ENCODE measurements at places on chromosomes 5 and 9. TPM values are rescaled to one million over a fixed set of nuclear protein-coding genes. Genes with fewer than 3 reads are reported as not detected.

DNA sequence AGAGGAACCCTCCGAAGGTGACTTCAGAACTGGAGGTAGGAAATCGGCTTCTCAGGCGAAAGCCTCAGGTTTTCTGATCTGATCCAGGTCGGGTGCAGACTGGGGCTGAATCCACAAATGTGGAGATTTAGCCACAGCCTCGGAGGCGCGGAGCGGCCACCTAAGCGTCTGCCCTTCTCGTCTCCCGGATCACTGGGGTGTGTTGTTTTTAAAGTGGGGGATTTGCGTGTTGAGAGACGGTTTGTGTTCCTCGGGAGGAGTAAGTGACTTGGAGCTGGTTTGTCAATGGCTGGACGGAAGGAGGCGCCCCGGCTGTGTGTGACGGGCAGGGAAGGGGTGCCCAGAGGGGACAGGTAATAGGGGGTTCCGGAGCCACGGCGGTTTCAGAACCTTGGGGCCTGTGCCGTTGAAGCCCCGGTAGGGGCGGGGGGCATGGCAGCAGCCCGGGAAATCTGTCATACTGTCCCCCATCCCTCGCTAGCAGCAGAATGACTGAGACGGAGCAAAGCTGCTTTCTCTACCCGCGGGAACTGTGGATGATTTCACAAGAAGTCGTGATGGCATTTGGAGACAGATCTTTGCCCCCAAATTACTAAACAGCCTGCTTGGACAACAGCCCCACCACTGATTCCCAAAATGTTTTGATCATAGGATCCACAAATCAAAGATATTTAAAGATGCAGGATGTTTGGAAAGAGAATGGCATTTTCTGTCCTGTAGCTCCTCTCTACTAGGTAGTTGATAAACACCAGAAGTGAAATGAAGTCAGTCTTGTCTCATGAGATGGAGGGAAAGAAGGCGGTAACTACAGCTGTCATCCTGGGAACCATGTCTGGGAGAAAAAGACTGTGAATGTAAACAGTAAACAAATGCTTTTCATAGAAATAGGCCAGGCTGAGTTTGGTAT, 216.5 kb downstream of the PDZD2 start:
- peak; percentile 70 for DNase-seq

- DNase-seq: no peak
Observed at GRCh38 chr9:95193067-95193466, 124.4 kb downstream of the FANCC start.

DNA sequence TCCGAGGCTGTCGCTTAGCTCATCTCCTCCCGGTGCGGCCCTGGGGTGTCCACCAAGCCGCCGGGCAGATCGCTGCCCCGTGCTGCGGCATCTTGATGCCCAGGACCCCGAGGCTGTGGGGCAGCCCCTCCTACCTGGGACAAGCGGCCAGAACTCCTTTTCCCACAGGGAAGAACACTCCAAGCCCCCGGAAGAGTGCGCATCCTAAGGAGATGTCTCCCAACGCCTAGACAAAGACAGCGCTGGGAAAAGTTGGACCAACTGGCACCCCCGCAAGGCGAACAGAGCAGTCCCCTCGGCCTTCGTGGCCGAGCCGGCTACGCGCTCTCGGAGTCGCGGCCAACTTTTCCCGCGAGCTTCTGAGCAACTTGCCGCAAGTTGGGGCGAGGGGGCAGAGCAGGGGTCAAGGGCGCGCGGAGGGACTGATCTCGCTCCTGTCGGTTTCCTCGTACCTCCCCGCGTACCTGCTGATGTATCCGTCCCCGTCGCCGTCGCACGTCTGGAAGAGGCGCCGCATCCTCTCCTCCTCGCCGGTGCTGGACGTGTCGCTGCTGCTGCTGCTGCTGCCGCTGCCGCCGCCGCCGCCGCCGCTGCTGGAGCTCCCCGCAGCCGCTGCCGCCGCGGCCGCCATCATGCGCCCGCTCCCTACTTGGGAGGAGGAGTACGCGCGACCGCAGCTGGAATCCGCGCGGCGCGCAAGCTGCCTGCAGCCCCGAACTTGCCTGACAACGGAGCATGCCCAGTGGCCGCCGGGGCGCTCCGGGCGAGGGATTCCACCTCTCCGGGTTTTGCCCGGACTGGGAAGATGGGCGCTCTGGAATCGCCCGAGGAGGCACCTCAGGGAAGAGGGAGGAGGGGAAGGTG, at the start of gene MCC:
Gene MCC, minus strand, starts transcription at position 673 of the 864 bp plus-strand sequence.
- peak; percentile 83 for DNase-seq

Gene RANBP3L
- 0.76 TPM for total RNA-seq

DNA sequence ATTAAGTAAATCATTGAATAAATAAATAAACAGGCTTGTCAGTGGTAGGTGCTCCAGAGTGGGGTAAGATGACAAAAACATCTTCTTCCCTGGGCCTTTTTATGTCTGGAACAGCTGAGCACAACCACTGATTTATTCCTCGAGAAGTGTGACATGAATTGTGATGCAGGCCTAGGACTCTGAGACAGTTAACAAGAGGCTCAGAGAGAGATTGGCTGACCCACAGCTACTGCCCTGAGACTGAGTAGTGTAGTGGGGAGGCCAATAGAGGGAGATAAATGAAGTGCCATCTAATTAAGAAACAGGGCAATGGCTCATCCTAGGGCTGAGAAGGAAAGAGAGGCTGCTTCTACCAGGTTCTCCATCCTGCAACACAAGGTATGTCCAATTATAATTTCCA, 369.3 kb upstream of the TRPC7 start:
- DNase-seq: no peak

DNA sequence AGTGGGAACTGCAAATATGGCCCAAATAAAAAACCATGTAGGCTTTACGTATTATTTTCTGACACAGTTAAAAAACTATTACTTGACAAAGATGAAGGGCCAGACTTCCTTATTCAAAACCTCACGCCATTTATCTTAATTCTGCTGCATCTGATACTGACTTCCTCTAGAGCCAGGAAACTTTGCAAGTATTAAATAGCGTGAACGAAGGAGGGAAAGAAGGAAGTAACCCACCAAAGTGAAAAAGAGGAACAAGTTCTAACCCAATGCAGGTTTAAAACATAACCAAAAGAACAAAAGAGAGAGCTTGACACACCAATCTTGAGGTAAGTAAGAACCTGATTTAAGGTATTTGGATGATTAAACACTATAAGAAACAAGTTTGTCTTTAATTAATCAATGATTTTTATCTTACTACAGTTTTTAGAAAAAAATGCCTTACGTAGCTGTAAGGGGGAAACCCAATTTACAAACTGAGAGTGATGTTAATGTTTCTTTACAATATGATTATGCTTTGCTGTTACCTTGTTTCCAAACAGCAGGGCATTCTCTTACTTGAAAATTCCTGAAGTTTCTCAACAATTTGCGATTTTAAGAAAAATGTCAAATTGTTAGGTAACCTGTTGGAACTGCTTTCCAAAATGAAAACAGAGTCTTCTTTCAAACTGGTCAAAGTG, at the start of gene GAPT:
Gene GAPT, plus strand, starts transcription at position 220 of the 677 bp plus-strand sequence. CDS start 3,102 bp downstream, outside the sequence.
- no peak for DNase-seq

- no peak for DNase-seq
Observed at GRCh38 chr5:116521173-116521872, 53.3 kb downstream of the SEMA6A start.

GRCh38 chr5:32785611-32786254, 74.6 kb downstream of the NPR3 start:
- peak; percentile 100 for DNase-seq

Gene SLC46A2
- not detected for total RNA-seq

Gene RASGRF2
- total RNA-seq: 1.8 TPM

GRCh38 chr9:115340314-115340713, 222.4 kb upstream of the TNC start:
- DNase-seq: no peak

Gene QRFP
- not detected for total RNA-seq

DNA sequence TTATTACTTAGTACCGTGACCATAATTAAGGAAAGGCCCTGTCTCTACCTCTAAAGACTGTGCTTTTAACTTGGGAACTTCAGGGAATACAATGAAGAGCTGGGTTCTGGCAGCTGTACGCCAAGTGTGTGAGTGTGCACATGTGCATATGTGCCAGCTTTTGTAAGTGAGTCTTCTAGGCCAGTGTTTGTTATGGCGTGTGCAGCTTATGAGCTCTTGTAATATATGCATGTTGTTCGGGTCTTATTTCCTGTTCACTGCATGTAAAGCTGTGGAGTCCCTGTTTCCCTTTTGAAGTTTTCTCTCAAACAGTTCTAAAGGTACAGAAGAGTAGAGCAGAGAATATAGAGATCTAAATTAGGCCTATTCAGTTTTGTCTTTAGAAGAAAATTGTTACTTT, 30.5 kb downstream of the TGFBR1 start:
- no peak for DNase-seq

- peak; percentile 40 for DNase-seq
Observed at GRCh38 chr5:142719836-142720370, 34.0 kb upstream of the FGF1 start.

GRCh38 chr5:83487155-83487554, 15.6 kb downstream of the VCAN start:
- no peak for DNase-seq

- DNase-seq: no peak
Observed at GRCh38 chr5:106113922-106114321, 1556.8 kb downstream of the EFNA5 start.

GRCh38 chr5:118506217-118506852, 482.0 kb downstream of the DTWD2 start:
- no peak for DNase-seq

DNA sequence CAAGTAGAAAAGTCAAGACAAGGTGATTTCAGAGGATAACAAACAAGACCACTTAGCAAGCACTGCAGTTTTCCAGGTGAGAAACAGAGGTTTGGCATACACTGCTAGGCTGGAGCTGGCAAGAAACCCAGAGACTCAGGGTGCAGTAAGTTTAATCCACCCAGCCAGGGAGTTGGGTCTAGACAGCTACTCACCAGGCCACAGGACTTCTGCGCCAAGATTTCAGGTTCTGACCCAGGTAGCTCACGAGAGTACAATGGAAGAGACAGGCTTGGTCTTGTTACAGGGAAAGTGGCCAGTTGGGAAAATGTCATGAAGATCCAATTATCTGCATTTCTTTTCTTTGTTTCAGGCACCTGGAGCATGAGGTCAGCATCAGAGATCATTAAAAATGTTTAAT, 9.8 kb downstream of the SMIM23 start:
- no peak for DNase-seq

DNA sequence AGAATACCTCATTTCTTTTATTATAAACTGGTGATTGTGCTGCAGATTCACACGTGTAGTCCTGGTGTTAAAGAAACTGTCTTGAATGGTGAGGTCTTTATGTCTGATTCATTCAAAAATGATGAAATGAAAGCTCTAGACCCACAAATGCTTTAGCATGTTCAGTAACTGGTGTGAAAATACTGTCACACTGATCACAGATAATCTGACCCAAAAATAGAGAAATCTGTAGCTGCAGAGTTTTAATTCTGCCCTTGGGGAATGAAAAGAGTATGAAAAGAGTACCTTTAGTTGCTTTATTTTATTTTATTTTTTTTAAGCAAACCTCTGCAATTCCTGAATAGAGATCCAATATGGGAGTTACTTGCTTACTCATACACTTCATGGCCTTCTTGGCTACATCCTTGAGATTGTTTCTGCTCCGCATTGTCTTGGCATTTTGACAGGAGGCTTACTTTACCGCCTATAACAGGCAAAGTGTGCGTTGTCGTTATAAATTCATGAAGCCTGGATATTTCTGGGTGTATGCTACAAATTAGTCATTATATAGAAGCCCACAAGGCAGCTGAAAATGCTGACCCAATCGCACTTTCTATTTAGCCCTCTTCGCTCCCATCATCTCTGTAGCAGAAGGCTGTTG, 2.7 kb downstream of the RGMB start:
- peak; percentile 40 for DNase-seq

- no peak for DNase-seq
Observed at GRCh38 chr5:117103703-117104102, 529.1 kb upstream of the SEMA6A start.

DNA sequence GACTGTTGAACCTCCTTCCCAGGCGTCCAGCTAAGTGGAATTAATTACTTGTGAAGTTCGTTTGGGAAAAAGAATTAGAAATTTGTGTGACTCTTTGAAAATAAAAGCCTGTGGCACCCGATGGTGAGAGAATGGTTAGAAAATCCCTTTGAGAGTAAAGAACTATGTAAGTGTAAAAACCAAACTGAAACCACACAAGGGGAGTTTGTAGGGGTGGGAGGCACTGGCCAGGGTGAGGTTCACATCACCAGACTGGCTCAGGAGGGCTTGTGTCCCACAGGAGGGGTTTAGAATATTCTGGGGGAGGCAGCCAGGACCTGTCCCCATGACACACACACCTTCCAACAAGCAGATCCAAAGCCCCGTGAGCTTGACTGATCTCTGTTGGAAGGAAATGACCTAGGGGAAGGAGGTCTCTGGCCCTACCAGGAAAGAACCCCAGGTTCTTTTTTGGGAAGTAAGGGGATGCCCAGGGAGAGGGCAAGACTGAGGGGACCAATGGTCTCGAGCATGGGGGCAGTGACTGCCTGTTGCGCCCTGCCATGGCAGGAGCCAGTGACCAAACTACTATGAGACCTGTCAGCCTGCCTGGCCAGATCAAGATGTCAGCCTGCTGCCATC, 4.3 kb downstream of the SPATA24 start:
- no peak for DNase-seq

DNA sequence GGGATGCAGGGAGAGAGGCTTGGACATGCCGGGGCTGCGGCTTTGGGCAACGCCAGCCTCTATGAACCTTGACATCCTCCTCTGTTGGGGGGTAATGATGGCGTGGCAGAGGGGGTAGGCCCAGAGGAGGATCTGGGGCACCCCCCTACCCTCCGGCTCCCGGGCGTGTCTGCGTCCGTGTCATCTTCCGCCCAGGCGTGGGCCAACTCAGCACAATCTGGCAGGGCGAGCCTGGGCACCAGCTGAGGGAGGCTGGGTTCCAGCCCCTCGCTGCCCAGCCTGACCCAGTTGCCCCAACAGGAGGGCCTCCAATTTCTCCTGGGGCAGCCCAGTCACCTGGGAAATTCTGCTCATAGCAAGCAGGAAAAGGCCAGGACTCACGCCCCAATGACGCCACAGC, 62.9 kb upstream of the IL17B start:
- DNase-seq: no peak

- no peak for DNase-seq
Observed at GRCh38 chr5:157160001-157160400, 6.1 kb downstream of the GARIN3 start.

Gene POU5F2
- not detected for total RNA-seq

GRCh38 chr5:170817195-170817594, 33.7 kb downstream of the GABRP start:
- no peak for DNase-seq

All from M059J (cell line).